ENCODE measurements at places on chromosomes 5 and 9.

DNA sequence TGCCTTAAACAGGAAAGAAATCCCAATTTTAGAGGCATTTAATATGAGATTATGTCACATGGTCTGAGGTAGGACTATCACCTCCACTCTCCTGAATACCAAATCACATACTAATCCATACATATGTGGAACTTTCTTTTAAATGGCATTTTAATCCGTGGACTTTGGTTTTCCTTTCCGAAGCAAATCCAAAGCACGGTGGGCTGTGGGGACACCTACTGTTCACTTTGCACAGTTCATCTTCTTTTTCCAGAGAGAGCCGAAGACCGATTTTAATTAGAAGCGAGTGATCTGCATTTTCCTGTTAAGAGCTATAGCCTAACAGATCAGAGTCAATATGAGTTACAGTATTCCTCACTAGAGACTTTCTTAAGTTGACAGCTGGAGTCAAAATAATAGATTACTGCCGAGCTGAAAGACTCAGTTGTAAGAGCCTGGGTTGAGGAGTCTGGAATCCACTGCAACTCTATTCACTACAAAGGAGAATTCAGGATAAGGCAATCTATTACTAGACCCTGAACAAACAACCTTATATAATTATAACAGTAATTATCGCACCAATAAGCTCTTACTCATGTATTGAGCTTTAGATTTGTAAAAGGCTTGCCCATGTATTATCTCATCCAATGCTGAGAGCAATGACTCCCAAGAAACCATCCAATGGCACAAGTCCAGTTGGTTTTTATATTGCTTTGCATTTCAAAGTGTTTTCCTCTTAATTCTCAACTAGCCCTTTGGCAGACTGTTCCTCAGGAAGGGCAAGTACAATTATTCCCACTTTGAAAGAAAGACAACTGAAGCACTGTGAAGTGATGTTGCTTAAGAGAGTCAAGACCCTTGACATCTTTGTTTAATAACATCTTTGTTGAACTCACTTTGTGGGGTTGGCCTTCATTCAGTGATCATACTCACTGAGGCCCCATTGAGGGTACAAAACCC, 144.7 kb downstream of the TRPM6 start:
- DNase-seq = no peak

DNA sequence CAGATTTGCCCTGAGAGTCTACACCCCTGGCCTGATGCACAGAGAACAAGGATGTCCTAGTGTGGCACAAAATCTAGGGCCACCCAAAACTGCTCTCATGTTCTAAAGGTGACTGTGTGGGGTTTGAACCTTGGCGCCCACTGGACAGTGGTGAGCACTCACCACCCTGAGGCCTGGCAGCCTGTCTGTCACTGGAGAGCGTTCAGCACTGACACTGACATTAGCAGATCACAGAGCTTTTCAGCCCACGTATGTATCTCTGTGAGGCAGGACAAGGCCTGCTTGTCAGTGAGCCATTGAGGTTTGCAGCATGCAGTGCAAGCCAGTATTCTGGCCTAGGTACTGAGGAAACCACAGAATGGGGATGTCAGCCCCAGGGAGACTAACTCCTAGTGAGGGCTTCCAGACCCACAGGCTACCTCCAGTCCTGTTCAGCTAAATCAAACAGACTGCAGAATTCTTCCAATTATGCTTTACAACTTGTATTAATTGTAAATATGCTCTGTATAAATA, 38.9 kb upstream of the SLC2A8 start:
- DNase-seq = no peak

- DNase-seq = no peak
These were observed 14.3 kb downstream of the IRF1 start for GRCh38 chr5:132475987-132476875.

- DNase-seq = no peak
These were observed 233.2 kb downstream of the FBXL17 start for GRCh38 chr5:108148715-108149139.

- no peak for DNase-seq
These were observed 184.7 kb upstream of the TRPM3 start for GRCh38 chr9:71306134-71306533.

DNA sequence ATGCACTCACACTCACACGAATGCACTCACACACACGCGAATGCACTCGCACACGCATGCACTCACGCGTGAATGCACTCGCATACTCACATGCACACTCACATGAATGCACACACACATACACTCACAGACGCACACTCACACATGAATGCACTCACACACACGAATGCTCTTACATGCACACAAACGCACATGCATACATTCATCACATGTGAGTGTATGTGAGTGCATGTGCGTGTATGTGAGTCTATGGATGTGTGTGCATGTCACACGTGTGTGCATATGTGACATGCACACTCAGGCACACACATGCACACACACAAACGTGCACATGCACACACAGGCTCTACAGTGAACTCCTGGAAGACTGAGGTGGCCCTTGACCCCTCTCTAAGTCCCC, 121.7 kb downstream of the ADAMTS2 start:
- no peak for DNase-seq

DNA sequence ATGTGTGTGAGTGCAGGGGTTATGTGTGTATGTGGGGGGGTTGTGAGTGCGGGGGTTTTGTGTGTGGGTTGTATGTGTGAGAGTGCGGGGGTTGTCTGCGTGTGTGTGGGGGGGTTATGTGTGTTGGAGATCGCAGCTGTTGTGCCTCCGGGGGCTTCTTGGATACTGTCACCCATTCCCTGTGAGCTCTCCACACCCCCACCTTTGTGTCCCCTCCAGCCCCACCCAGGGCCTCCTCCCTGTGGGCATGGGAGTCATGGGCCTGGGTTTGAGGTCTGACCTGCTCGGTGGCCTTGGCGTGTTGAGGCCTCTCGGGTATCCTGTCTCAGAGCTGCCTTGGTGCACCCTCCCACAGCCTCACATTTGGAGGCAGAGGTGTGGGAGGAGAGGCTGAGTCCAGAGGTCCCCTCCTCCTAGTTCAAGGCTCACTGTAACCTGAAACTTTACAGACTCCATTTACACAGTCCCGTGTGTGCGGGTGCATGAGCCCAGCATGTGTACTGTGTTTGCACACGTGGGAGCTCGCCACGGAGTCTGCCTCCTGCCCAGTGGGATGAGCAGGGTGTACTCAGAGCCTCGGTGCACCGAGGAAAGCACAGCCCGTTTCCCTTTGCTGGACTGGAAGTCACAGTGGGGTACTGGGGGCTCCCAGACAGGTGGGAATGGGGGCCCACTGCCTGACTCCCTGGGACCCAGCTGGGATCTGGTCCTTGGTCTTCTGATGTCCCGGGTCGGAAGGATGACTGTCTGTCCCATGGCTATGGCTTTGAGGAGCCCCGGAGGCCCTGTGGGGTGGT, 43.4 kb downstream of the RXRA start:
- no peak for DNase-seq

GRCh38 chr5:80960531-80961375, 590 bp downstream of the RASGRF2 start:
- DNase-seq = peak; percentile 36

- no peak for DNase-seq
These were observed 90.2 kb downstream of the PLK2 start for GRCh38 chr5:58369513-58370190.

DNA sequence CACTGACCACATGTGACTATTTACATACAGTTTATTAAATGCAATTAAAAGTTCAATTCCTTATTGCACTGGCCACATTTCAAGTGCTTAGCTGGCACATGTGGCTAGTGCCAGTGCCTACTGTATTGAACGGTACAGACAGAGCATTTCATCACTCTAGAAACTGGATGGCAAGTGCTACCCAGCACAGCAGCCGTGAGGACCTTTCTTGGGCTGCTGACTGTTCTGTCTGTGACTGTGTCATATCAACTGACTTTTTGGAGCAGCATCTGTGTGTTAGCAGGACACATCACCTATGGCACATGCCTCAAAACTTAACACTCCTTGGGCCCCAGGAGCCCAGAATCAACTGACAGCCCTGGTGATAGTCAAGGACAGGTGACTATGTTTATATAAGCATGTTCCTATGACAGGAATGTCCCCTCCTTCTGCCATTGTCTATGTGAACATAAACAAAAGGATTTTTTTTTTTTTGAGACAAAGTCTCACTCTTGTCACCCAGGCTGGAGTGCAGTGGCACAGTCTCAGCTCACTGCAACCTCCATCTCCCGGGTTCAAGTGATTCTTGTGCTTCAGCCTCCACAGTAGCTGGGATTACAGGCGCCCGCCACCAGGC, 8.9 kb downstream of the IRF1 start:
- no peak for DNase-seq

DNA sequence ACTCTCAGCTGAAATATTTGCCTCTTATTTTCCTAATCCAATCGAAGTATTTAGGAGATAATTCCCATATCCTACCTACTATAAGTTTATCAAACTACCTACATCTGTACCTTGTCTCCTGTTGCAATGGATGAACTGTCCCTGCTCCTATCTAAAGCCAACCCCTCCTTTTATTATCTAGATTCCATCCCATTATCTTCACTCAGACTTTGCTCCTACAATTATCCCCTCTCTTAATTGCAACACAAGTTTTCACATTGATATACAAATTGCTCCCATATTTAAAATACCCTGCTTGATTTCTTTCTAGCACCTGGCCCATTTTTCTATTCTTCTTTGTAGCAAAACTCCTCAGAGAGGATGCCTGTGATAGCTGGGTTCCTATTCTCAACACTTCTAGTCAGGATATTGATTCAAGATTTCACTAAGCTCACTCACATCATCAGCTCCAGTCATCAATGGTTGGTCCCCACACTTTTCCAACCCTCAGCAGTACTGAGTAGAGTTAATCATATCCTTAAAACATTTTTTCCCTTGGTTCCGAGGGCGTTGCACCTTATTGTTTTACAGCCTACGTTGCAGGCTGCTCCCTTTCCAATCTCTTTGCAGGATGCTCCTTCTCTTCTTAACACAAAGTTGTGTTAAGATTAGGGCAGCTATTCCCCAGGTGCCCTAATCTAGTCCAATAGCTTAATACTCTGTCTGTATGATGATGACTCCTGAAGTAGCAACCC, 177.8 kb upstream of the PTGER4 start:
- DNase-seq = no peak

GRCh38 chr9:124357721-124358361, 57.4 kb downstream of the PSMB7 start:
- no peak for DNase-seq

DNA sequence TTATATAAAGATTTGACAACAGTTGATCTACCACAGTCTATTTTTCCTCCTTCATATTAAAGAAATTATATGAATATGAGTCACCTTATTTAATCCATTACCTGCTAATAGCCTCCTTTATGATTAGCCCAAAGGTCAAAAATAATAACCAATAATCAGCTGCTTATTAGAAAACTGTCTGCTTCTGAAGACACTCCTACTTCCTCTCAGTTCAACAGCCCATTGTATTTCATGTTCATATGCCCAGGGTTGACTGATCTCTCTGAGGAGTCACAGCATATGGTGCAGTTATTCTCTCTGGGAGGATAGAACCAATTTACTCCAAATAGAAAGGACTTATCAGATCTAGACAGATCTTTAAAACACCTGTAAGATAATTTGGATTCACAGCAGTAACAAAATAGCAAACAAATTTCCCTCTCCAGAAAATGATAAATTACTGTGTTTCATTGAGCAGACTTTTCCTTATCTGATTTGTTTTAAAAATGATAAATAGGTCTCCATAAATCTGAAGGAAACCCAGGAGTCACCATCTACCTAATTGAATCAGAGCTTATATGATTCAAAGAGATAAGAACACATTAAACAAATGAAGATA, 180.4 kb upstream of the ITGA1 start:
- no peak for DNase-seq

DNA sequence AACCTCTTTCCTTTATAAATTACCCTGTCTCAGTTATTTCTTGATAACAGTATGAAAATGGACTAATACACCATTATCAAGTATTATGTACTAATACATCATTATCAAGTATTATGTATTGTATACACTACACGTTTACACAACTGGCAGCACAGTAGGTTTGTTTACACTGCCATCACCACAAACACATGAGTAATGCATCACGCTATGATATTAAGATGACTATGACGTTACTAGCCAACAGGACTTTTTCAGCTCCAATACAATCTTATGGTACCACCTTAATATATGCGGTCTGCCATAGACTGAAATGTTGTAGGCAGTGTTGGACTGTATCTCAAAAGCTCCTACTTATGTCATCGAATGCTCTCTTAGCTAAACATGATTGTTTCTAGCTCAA, 28.2 kb downstream of the PRELID2 start:
- DNase-seq = no peak

DNA sequence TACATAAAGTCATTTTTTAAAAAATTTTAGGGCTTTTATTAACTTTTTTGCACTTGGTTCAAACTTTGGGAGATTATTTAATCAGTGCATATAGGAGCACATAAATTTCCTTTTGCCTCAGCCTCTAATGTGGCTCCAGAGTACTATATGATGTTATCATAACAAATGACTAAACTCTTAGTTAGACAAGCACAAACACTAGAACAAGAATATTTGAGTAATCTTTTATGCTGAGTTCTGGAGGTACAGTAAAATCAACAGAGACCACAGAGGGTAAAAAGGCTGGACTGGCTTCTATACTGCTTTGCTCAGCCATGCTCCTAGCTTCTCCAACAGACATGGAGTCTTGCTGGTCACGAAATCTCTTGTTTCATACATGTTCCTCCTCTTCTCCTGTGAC, 52.5 kb upstream of the SGCD start:
- no peak for DNase-seq

- DNase-seq = no peak
These were observed 80.3 kb downstream of the FAM81B start for GRCh38 chr5:95471487-95471886.

DNA sequence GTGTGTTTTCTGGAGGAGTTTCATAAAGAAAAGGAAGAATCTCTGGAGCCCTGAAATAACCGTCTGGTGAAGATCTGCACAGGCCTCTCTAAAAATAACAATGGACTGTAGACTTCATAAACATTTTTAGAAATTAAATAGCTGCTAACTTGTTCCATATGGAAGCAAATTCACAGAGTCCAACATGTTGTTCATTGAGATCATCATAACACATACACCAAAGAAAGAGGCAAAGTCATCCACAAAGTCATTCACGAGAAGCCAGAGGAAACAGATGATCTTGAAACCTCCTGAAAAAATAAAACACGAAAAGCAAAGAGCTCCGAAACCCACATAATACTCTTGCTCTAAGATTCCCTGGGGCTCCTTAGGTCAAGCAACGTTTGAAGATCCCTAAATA, 347.8 kb downstream of the EFNA5 start:
- DNase-seq = no peak

GRCh38 chr9:134875371-134875770, 5.2 kb upstream of the FCN2 start:
- no peak for DNase-seq

GRCh38 chr9:76651119-76651705, 113.0 kb upstream of the PCA3 start:
- DNase-seq = no peak

DNA sequence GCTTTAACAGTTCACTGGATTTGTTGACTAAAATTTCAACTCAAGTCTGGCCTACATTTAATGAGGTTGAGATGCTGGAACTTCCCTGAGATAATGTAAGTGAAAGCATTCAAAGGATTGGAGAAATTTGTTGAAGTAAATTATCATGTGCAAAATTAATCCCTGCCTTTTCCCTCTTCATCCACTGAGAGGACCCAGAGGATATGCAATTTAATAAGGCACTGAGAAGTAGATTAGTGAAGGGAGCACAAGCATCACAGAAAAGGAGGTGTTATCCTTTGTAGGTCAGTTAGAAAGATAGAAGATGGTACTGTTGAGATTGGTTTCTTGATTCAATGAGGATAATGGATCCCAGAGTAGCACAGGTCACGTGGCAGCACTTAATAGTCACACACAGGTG, 42.6 kb upstream of the ANKRD31 start:
- no peak for DNase-seq
